Left lobe of liver (tissue), 2 donors: ENCODE measurements at places on chromosomes 16 and 17. TPM values are rescaled to one million over a fixed set of nuclear protein-coding genes. Genes with fewer than 3 reads are reported as not detected.

TLCD3B gene
- 0.13 TPM for total RNA-seq

C17orf100 gene
- 1.9 TPM for total RNA-seq

SEPHS2 gene
- total RNA-seq, result 199 TPM

STUB1 gene
- total RNA-seq, result 56.2 TPM

CHST4 gene
- 3.9 TPM for total RNA-seq

SPNS2 gene
- 11.4 TPM for total RNA-seq

TBX6 gene
- total RNA-seq, result 0.86 TPM

STAC2 gene
- not detected for total RNA-seq

KRT14 gene
- total RNA-seq, result not detected

- DNase-seq, result no peak
Observed at GRCh38 chr16:8867932-8868415, 832 bp downstream of the CARHSP1 start.

DNA sequence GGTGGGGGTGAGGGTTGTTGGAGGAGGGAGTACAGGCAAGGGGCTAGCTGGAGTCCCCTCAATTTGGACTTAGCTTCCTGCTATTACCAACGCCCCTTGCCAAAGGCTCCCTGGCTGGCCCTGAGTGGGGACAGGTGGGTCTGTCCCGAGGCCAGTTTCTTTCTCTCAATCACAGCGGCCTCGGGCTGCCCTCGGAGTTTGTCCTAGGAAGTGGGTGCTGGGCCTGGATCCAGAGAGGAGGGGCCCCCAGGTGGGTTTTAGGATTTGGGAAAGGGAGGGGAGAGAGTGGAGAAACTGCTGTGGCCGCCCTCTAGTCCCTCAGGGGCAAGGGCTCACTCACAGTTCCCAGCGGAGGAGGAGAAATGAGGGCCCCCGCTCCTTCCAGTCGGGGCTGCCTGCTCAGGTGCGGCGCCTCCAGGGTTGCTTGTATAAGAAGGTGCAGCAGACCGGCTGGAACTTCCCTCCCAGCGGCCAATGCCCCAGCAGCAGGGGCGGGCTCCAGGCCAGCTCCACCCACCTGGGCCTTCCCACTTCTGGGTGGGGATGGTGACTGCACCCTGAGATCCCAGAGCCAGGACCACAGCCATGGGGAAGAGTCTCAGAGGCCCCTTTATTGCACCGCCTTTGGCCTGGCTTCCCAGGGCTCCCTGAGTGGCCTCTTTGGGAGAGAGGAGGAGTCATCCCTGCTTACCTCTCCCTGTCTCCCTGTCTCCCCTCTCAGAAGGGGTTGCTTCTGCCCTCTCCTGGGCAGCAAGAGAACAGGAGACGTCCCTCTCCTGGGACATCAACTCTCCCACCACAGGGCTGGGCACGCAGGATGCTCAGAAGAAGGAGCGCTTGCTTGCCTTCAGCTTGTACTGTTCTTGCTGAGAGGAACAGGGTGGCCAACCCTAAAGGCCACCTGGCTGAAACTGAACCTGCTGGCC is 112.0 kb upstream of the SMURF2 start:
- peak; percentile 45 for DNase-seq

DNA sequence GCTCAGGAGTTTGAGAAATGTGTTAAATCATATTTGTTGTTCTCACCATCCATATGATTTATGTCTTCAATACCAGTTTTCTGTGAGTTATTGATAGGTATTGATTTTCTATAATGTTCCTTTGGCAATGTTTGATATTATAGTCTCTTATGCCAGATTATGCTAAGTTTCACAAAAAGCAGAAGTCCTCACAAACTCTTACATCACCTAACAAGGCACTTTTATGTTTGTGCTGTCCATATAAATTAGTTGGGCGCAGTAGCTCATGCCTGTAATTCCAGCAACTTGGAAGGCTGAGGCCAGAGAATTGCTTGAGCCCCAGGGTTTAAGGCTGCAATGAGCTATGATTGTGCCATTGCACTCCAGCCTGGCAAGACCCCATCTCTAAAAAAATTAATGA is 12.6 kb upstream of the UQCRC2 start:
- DNase-seq, result no peak

DNA sequence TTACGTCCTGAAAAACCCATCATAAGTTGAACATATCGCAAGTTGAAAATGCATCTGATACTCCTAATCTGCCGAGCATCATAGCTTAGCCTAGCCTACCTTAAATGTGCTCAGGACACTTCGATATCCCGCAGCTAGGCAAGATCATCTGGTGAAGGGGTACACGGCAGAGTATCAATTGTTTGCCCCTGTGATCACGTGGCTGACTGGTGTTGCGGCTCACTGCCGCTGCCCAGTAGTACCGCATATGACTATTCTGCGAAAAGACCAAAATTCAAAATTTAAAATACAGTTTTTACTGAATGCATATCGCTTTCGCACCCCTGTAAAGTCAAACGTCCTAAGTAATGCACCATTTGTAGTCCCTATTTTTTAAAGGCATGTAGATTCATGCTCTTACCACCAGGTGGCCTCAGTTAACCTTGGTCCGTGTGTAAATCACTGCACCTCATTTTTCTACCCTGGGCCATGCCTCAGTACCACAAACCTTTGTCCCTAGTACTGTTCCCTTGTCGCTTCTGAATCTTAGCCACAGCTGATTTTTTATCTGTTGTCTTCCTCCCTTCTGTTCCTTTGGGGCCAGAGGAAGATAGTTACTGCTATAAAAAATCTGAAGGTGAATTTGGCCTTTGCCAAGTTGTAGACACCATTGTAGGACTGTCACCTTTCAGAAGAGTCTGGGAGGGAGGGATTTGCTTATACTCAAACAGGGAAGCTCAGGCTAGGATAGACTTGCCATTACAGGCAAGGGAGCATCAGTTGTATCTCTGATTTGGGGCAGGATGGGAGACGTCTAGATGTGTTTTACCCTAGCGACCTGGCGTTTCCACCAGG is 34.4 kb downstream of the WWP2 start:
- no peak for DNase-seq

DNA sequence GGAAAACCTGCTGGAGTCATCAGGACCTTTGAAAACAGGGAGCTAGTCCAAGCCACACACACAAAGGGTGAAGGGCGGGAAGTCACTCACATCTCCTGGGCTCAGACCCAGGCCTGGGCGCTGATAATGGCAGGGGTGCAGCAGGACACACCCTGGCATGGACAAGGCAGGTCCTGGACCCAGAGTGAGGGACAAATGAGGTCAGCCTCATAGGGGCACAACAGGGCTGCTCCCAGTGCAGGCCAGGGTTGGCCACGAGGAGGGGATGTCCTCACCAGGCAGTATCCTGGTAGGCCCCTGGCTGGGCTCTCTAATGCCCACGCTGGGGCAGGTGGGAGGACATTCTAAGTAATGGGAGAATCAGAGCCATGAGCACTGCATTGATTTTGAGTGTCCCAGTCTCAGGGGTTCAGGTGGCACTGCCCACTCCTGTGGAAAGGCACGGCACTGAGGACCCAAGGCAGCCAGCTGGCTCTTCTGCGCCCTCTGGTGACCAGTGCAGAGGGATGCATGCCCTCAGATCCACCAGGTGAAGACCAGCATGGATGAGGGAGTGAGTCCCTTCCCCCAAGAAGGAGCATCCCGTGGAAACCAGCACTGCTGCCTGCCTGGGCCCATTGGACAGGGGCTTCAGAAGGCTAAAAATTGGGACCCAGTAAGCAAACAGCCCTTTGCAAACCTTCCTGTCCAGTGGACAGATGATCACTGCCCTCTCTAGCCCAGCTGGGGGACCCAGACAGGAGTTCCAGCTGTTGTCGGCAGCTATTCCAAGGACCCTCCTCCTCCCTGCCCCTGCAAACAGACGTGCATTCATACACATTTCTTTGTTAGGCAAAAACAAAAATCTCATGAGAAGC is 23.4 kb upstream of the SREBF1 start:
- DNase-seq, result peak; percentile 95

GRCh38 chr17:45361451-45361850 is 44.6 kb upstream of the MAP3K14 start:
- peak; percentile 21 for DNase-seq

- DNase-seq, result no peak
Observed at GRCh38 chr17:79562192-79562930, 48.5 kb downstream of the RBFOX3 start.

DNA sequence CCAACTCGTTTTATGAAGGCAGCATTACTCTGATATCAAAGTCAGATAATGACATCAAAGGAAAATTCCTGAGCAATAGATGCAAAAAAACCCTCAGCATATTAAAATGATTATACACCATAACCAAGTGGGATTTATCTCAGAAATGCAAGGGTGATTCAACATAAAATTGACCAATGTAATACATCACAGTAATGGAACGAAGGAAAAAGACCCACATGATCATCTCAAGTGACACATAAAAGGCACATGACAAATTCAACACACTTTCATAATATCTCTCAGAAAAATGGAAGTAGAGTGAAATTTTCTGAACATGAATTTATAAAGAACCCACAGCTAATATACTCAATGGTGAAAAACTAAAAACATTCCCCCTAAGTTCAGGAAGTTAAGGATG is 118.8 kb downstream of the ITFG1 start:
- DNase-seq, result no peak

DNA sequence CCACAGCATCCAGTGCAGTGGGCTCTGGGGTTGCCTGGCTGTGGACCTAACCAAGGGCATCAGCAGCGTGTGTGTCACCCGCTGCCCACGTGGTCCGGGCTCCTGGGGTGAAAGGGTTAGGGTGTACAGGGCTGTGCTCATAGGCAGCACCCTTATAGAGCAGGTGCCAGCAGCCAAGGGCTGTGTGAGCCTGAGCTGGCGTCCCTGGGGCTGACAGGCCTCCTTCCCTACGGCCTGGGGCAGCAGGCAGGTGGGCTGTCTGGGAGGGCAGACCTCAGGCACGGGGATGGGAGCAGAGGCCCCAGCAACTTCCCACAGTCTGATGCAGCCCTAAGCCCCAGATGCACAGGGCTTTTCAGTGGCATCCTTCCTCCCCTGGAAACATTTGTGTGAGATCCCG is 13.9 kb downstream of the CD300A start:
- no peak for DNase-seq

- no peak for DNase-seq
Observed at GRCh38 chr17:27808628-27809027, 8.3 kb upstream of the NOS2 start.

GRCh38 chr16:49554681-49555080 is 181.1 kb downstream of the C16orf78 start:
- no peak for DNase-seq

GRCh38 chr17:35160354-35161201 is 13.0 kb downstream of the UNC45B start:
- DNase-seq, result no peak

GRCh38 chr16:11356573-11357331 is 11.5 kb downstream of the RMI2 start:
- peak; percentile 76 for DNase-seq

DNA sequence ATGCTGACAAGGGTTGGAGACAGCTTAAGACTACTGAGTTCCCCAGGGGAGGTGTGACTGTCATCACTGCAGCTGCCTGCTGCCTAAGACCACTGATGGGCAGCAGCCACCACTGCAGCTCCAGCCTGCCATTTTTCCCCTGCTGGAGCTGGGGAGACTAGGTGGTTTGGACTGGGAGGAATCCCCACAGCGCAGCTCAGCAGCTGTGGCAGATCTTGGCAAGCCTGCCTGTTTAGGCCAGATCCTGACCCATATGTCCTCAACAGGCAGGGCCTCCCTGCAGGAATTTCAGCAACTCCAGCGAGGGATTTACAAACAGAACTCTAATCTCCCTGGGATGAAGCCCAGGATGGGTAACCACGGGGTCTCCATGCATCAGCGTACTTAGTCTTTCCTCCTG is 356.4 kb upstream of the TOM1L1 start:
- DNase-seq, result no peak

GRCh38 chr17:49748223-49748622 is 15.7 kb downstream of the FAM117A start:
- DNase-seq, result no peak

- peak; percentile 33 for DNase-seq
Observed at GRCh38 chr16:70157477-70158260, 15.9 kb upstream of the CLEC18C start.

DNA sequence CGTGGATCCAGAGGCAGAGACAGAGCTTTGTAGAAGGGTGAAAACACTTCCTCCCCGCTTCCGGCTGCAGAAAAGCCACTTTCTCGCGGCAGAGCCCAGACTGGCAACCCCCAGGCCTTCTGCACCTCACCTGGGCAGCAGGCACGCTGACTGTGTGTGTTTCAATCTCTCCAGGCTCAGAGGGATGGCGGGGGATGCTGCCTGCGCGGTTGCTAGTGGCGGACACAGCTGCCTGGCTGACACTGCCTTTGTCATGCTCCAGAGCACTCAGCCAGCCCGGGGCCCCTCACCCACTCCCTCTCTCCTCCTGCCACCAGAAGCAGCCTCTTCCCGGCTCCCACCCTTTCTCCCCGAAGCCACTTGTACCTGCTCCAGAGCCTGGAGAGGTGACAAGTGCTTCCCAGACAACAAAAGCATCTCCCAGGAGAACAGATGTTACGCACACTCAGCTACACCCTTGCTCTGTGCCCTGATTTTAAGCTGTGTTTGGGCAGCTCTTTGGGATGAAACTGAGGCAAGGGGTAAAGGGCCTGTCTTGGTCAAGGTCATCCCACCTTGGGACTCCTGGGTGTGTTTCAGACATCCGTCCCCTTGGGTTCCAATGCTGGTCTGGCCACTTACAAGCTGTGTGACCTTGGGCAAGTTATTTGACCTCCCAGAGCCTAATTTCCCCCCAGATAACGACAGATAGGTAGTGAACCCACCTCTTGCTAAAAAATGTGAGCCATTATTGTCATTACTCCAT is 9.2 kb upstream of the GLIS2 start:
- no peak for DNase-seq

- no peak for DNase-seq
Observed at GRCh38 chr16:64362193-64362592, 759.7 kb downstream of the CDH11 start.

GRCh38 chr16:79296491-79296890 is 304.0 kb downstream of the MAF start:
- DNase-seq, result no peak

GRCh38 chr16:27543801-27544200 is 5.9 kb downstream of the GTF3C1 start:
- no peak for DNase-seq

- DNase-seq, result no peak
Observed at GRCh38 chr17:47414612-47415011, 90.9 kb downstream of the EFCAB13 start.

- DNase-seq, result no peak
Observed at GRCh38 chr17:50277357-50277754, 3.1 kb downstream of the TMEM92 start.

DNA sequence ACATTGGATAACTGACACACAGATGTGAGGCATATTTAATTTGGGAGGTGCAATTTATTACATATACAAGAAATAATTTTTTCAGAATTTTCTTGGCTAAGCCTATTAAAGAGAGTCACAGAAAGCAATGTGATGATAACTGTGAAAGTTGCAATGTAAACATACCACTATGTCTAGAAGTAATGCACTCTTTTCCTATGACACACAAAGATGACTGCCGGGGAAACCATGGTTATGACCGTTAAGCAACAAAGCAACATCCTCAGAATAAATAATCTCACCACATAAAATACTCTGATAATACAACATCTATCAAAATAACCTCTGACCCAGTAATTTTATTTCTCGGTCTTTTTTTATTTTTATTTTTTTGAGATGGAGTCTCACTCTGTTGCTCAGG is 10.5 kb upstream of the QRICH2 start:
- no peak for DNase-seq
